ENCODE measurements at places on chromosomes 11 and 22.

DNA sequence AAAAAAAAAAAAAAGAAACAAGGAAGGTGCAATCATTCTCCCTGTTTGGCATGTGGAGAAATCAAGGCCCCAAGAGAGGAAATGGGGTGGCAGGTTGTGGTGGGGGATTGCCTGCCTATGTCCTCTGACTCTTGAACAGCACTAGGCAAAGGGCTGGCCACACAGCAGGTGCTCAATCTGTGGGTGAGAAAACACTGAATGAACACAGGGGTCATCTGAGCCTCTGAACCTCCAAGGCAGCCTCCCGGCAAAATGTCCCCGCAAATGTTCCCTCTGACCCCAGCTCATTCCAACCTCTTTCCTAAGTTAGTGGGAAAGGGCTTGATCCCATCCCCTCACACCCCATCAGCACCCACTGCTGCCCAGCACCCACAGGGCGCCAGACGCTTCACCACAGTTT is 4.6 kb downstream of the PLA2G6 start:
- DNase-seq = no peak

DNA sequence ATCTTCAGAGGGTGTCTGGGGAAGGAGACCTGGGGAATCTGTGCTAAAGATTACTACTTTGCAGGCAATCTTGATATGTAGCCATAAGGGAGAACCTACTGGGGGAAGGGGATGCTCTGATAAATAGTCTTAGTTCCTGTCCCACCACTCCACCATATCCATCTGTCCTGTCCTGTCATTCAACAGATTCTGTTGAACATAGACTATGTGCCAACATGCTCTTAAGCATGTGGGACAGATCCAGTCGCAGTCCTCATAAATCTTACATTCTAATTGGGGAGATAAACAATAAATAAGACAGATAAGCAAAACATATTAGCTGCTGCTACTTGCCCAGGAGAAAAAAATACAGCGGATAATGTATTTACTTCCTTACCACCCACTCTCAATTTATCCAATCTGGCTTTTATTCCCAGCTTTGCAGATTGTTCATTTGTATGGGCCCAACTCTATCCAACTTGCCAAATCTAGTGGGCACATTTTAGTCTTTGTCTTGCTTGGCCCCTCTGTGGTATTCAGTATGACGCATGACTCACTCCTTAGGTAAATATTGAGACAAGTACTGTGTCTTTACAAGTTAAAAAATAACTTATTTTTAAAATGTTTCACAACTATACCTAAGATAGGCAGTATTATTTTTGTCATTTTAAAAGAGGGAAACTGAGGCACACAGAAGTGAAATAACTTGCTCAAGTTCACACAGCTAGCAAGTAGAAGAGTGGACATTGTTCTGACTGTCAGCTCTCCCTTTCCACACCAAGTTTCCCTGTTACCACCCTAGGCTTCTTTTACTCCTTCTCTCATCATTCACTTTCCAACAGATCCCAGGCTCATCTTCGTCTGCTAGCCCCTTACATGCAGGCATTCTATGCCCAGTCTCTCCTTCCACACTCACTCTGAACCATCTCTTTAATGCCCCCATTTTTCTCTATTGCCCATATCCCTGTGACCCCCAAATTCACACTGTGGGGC is 133.6 kb upstream of the SESN3 start:
- DNase-seq = no peak

DNA sequence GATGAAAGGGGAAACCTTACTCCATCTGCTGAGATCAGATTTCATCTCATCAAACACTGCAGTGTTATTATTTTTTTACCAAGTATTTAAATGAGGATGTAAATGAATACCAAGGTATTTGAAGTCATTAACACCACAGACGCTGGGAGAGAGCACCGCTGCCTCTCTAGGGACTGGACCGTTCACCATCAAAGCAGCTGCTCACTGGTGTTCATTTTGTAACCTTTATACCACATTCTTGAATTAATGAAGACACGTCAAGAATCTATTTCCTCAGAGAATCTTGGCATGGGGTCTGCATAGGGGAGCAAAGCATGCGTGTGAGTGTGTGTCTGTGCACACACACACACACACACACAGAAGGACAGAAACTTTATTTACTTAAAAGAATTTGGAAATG is 15.6 kb downstream of the SIAE start:
- DNase-seq = no peak

DNA sequence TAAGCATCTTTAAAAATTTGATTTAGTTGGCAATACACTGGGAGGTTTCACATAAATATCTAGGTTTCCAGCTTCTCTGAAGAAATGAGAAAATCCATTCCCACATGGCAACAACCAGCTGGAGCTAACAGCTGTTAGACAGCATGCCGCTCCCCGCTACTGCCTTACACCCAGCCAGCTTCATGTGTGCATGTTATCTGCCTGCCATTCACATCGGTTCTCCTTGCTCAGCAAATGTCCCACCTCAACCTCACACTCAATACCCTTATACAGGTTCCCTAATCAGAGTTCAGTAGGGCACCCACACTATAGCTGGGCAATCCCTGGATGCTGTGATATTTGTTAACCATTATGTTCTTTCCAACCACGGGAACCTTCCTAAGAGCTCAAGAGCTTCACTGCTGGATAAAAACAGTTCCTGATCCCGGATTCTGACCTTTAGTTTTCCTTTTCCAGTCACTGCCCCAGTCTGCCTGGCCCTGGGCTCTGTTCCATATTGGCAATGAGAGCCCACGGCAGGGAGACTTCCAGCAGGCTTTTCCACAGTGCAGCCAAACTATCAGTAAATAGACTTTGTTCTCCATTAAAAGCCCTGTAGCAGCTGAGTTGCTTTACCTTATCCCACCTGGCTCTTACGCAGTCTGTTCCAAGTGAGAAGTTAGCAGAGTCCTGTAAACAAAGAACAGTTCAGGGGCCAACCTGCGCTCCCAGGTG is 8.6 kb downstream of the RPUSD4 start:
- DNase-seq = no peak

DNA sequence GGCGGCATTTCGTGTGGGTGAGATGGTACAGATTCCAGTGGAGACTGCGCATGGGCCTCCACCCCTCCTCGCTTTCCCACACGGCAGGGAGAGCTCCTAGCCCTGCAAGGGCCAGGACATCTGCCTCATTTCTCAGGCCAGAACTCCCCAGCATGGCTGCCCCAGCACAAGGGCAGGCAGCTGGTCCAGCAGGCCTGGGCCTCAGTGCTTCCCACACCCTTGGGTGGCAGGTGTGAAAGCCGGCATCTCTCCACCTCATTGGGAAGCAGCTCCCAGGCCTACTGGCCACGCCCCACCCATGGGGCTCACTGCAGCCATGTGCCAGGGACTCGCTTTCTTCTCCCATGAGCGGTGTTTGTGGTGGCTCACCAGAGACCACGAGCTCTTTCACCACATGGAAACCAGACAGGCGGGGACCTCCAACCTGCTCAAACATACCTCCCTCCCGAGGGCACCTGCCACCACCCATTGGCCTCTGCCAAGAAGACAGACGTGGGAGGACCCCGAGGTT is 79.1 kb downstream of the NAT10 start:
- no peak for DNase-seq

- peak; percentile 46 for DNase-seq
Observed at GRCh38 chr11:62445314-62445740, 26.5 kb downstream of the SCGB1A1 start.

GRCh38 chr11:66011239-66011784 is 496 bp upstream of the CST6 start:
- no peak for DNase-seq

- DNase-seq = no peak
Observed at GRCh38 chr11:1336836-1337646, 27.6 kb upstream of the TOLLIP start.

- DNase-seq = no peak
Observed at GRCh38 chr11:15745266-15745665, 611.1 kb downstream of the SOX6 start.

GRCh38 chr11:34165786-34166555 is 60.5 kb downstream of the NAT10 start:
- peak; percentile 24 for DNase-seq

GRCh38 chr11:83520849-83521248 is 234.7 kb upstream of the CCDC90B start:
- no peak for DNase-seq

GRCh38 chr11:130522284-130522961 is 74.0 kb downstream of the ADAMTS15 start:
- peak; percentile 94 for DNase-seq

DNA sequence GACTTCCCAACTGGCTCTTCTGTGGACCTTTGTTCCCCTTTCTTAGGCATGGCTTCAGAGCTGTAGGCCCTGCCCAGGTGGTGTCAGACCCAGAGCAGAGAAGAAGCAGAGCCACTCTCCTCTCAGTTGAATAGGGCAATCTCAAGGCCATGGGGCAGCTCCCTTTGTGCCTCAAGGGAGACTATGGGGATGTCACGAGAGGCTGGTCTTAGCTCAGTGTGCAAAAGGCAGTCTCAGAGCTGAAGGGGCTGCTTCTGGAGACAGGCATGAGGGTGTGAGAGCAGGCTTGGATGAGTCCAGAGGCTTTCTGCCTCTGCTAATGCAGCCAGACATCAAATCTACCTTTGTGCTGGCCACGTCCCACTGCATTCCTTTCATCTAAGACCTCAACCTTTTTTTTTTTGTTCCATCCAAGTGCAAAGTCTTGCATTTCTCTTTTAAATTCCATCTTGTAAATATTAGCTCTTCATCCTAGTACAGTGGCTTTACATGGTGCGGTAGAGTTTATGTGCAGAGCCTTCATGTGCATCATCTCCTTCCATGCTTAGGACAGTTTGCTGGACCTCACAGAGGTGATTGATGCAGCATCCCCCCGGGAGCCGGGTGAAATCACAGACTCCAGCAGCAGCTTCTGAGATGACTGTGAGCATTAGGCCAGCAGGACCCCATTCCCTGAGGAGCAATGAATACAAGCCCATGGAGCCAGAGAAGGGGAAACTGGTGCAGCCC is 34.2 kb upstream of the FCHSD2 start:
- no peak for DNase-seq

DNA sequence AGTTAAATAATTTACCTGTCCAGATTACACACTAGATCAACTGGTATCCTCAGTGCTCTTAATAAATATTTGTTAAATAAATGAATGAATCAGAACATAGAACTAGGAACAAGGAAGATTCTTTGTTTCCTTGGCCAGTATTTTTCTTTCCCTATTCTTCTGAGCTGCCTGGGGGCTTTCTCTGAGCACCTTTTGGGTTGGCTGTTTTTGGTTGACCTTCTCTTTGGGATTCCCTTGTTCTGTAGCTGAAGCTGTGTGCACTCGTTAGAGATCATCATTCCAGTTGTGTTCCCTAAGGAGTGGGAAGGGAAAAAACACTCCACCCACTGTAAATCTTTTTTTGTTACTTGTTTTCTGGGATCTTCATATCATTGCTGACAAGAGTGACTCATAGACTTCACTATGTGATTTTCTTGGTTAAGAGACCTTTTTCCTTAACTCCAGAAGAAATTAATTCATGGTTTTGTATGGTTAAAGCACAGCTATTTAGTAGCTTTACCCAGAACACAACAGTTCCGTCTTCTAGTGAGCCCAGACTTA is 84.3 kb downstream of the STIM1 start:
- DNase-seq = peak; percentile 58

DNA sequence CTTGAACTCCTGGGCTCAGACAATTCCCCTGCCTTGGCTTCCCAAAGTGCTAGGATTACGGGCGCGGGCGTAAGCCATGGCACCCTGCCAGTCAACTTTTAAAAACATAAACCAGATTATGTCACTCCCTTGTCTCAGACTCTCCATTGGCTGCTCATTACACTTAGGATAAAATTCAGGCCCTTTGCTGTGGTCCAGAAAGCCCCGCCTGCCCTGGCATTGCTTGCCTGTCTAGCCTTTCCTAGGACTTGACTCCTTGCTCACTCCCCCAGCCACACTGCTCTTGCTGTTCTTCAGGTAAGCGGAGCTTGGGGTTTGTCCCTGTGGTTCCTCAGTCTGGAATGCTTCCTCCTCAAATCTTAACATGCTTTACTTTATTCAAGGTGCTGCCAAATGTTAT is 30.5 kb downstream of the DIXDC1 start:
- DNase-seq = no peak

GRCh38 chr22:37514526-37515051 is 4.6 kb downstream of the CARD10 start:
- DNase-seq = no peak

GRCh38 chr11:134755535-134755934 is 343.5 kb upstream of the B3GAT1 start:
- no peak for DNase-seq

DNA sequence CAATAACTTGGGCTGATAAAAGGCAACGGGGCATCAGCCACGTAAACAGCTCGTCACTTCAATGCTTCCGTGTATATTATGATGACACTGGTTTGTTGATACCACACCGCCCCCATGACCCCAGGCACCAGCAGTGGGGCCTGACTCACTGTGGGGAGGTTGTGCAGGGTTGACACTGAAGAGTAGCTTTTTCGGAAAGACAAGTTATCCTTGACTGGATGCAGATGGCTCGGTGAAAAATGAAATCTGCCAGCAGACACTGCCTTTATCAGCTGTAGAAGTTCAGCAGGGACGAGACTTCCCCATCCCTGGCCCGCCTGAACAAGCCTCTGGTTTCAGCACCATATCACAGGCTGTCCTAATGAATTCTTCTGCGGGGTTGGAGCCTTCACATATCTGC is 55.6 kb downstream of the WT1 start:
- no peak for DNase-seq

DNA sequence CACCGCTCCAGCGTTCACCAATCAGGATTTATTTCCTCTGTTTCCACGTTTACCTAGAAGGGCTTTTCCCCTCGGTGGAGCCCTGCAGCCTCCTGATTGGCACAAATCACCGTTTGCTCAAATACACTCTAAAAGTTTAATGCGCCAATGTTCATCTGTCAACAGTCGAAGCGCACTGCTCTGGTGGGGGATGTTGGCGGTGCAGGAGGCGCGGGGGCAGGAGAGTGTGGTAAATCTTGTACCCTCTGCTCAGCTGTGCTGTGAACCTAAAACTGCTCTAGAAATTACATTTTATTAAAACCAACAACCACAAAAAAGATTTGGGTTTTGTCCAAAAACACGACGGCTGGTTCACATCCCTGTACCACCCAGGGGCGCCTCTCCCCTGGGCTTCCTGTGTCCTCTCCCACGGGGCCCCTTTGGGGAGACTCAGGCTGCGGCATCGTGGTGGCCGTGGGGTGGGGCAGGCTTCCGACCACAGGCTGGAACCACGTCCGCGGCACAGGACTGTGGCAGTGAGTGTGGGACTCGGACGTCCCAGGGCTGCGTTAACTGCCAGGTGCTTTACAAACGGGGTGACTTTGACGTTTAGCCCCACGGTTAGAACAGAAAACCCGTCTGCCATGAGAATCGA is 13.5 kb downstream of the TTLL8 start:
- no peak for DNase-seq

GRCh38 chr11:2561696-2562581 is 117.1 kb downstream of the KCNQ1 start:
- no peak for DNase-seq

GRCh38 chr11:512761-513595 is 5.9 kb upstream of the RNH1 start:
- DNase-seq = no peak

GRCh38 chr11:75534259-75535069 is 8.7 kb upstream of the GDPD5 start:
- no peak for DNase-seq

GRCh38 chr11:23021287-23021863 is 161.1 kb upstream of the CCDC179 start:
- peak; percentile 69 for DNase-seq

GRCh38 chr11:92489826-92490399 is 265.3 kb downstream of the FAT3 start:
- no peak for DNase-seq
